Stimulated activated CD8-positive, alpha-beta memory T cell treated with anti-CD3 and anti-CD28 coated beads, Interleukin-4, amount 100 ng/mL, for 48 hours (primary cell): ENCODE measurements at places on chromosomes 3 and 15.

- no peak for DNase-seq
Observed at GRCh38 chr15:85692873-85693272, 101.9 kb downstream of the KLHL25 start.

DNA sequence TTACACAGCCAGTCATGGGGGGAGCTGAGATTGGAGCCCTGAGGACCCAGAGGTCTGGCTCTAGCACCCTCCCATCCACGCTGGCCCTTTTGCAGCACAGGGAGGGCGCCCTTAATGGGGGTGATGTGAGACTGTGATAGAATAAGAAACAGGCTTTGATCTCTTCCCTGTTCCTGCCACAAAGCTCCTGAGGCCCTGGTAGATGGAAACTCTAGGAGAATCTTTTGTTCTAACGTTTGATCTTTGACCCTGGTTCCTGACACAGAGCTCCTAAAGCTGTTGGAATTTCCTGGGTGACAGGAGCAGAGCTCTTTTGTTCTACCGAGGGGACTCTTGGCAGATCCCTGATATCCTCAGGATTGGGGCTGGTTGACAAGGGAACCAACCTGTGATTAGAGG, 1.2 kb upstream of the UROC1 start:
- DNase-seq, result no peak

DNA sequence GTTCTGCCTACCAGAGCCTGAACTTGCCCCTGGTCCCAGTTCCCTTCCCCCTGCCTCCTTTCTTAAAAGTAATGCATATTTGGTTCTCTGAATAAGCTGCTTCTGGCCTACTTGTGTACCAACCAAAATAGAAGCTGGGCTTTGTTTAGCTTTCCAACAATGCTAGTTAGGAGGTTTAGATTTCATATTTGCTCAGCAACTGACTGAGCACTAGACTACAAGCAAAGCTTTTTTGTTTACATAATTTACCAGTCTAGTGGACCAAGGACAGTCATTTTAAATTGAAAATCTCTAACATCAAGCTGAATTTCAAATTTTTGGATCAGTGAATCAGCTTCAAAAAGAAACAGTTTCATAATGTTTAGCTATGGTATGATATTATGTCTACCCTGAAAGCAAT, 331.2 kb downstream of the ULK4 start:
- DNase-seq, result no peak

GRCh38 chr15:50030456-50030855, 88.6 kb downstream of the ATP8B4 start:
- DNase-seq, result no peak

GRCh38 chr3:127697551-127698240, 24.9 kb downstream of the ABTB1 start:
- peak; percentile 62 for DNase-seq

GRCh38 chr3:117366574-117366973, 657.0 kb downstream of the TUSC7 start:
- no peak for DNase-seq
